ENCODE measurements at places on chromosomes 3 and 15. TPM values are rescaled to one million over a fixed set of nuclear protein-coding genes. Genes with fewer than 3 reads are reported as not detected.

Gene ADGRG7
- total RNA-seq = not detected

Gene ANKRD34C
- not detected for total RNA-seq

Gene SIDT1
- total RNA-seq = not detected

Gene CHRM5
- not detected for total RNA-seq

Gene EPHA6
- not detected for total RNA-seq

Gene CNTN4
- 0.19 TPM for total RNA-seq

Gene TM4SF18
- total RNA-seq = 148 TPM

Gene NRG4
- not detected for total RNA-seq

Gene LYSMD2
- 17.1 TPM for total RNA-seq

Gene ATP11B
- total RNA-seq = 42.6 TPM

Gene AHSG
- total RNA-seq = not detected
